ENCODE measurements at places on chromosomes 3 and 15.
A peak's percentile ranks its signal among the peaks of the same experiment; 100 is the strongest.

DNA sequence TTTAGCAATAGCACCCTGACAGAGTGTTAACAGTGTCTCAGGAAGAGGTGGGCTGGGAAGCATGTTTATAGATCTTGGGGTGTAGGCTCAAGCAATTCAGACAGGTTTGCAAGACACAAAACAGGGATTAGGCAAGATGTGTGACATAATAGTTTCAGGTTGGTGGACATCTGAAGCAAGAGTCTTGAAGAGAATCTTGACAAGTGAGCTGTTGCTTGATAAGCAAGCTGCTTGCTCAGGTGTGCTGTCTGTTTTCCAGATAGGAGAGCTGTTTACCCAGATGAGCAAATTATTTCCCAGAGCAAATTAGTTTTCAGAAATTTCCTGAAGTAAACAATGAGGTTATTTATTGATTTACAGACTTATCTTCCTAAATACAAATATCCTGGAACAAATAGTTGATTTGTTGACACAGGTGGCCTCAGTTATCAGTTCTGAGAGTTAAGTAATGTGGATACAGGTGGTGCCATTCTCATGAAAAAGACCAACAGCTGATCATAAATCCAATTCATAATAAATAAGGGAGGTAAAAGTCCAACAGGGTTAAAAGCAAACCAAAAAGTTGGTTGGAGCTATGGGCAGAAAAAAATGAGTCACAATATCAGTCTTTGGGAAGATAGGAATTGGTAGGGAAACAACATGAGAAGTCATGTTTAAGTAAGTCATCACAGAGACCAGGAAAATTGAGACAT is 437.3 kb downstream of the TBL1XR1 start:
- no peak for DNase-seq

GRCh38 chr3:124144035-124144814 is 152.3 kb upstream of the ROPN1 start:
- no peak for DNase-seq

GRCh38 chr3:14852717-14853116 is 34.0 kb downstream of the FGD5 start:
- no peak for DNase-seq

- DNase-seq: no peak
Observed at GRCh38 chr3:187327845-187328244, 36.3 kb upstream of the MASP1 start.

- no peak for DNase-seq
Observed at GRCh38 chr3:4454142-4454541, 12.9 kb downstream of the SUMF1 start.

- no peak for DNase-seq
Observed at GRCh38 chr3:122396511-122396910, 12.5 kb downstream of the FAM162A start.

DNA sequence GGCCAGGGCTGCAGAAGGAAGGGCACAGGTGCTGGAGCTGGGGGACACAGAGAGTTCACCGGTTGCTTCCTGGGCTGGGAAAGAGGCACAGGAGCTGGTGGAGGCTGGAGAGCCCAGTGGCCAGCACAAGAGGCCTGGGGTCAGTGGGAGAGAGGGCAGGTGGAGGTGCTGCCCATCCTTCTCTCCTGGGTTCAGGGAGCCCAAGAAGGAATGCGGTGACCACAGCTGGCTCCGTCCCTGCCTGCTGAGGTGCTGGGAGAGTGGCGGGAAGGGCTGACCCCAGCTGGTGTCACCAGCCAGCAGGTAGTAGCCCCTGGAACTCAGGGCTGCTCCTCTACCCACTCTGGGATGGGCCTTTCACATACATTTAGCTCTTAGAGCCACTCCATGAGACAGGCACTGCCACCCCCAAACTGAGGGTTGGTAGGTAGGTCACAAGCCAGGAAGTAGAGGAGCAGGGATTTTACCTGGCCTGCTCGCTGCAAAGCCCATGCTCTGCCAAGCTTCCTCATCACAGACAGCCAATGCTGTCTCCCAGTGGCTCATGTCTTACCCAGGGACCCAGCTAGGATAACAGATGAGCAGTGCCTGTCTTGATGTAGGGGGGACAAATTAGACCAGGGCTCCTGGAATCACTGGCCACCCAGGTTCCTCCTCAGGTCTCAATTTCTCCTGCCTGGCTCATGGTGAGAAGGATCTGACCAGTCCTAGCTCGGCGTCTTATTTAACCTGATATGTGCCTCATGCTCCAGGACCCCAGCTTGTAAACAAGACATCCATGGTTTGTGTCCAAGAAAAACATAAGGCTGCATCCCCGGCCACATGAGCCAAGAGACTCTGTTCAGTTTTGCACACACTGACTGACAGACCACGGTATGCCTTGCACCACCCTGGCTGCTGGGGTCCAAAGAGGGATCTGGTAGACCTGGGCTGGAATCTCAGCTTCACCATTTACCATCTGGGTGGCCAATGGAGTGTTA is 119.2 kb downstream of the CORO2B start:
- no peak for DNase-seq

DNA sequence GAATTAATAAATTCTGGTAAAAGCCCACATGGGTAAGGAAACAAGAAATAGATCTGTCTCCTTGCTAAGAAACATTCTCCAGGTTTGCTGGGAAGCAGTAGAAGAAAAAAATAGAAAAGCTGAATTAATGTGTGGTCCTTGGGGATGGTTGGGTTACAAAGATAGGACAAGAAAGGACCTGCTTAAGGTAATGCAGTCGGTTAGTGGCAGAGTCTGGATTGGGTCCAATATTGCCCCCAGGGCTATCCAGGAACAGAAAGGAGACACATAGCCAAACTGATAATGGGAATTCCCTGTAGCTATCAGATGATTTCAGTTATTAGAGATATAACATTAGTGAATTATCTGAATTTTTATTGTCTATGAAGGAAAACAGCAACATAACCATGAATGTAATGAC is 584.3 kb downstream of the ROBO1 start:
- no peak for DNase-seq

DNA sequence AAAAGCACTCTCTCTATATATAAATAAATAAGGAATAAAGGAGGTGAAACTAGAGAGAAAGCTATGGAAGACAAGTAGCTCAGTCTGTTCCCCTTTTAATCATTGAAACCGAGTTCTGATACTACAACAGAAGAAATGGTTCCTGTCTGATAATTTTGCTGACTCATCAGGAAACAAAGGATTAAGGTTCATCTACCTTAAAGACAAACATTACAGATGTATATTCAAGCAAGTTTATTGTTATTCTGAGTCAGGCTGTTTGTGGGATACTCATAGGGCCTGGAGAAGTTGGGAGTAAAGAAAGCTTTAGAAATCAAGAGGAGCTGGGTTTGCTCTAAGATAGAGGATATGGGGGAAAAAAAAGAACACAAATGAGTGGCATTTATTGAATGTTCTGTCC is 566.0 kb downstream of the ROBO2 start:
- DNase-seq: no peak

DNA sequence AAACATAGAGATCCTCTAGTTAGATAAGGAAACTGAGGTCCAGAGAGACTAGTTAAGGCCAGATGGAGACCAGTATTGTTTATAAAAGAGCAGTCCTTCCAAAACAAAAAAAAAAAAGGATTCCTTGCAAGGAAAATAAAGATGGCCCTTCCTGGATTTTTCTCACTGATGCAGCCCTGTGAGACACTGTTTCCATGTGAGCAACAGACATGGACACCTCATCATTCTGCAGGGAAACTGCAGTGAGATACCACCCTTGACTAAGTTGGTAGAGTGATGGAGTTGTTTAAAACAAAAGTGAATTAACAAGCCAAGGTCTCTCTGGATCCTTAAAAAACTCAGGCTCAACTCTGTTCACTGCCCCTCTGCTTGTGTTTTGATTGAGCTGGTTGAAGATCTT is 65.6 kb upstream of the MYZAP start:
- no peak for DNase-seq

DNA sequence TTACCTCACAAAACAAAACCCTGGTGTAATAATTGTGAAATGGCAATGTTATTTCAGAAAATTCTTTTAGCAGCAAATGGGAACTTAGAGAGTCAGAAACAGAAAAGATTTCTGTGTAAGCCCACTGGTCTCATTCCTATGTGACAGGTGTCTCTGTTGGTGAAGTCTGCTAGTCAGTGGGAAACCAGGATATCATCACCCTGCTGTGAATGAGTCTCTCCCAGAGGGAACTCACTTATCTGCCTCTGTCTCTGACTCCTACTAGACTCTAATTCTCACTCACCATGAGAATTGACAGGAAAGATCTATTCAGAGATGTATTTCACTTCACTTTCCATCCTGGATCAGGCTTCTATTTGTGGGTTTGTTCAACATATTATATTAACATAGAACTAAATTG is 266.0 kb downstream of the EPHA3 start:
- DNase-seq: no peak

DNA sequence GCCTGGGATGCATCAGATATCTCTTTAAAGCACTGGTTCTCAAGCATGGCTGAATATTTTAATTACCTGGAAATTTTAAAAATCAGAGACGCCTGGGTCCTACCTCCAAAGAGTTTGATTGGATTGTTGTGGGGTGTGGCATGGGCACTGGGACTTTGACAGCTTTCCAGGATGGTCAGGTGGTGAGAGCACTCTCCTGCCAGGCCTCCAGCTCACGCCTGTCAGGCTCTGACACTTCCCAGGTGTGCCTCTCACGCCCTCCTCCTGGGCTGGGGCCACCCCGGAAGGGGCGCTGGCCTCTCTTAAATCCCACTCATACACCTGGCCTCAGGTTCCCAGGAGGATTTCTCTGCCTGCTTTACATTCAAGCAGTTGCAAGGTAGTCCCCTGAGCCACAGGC is 48.5 kb downstream of the AMOTL2 start:
- no peak for DNase-seq

DNA sequence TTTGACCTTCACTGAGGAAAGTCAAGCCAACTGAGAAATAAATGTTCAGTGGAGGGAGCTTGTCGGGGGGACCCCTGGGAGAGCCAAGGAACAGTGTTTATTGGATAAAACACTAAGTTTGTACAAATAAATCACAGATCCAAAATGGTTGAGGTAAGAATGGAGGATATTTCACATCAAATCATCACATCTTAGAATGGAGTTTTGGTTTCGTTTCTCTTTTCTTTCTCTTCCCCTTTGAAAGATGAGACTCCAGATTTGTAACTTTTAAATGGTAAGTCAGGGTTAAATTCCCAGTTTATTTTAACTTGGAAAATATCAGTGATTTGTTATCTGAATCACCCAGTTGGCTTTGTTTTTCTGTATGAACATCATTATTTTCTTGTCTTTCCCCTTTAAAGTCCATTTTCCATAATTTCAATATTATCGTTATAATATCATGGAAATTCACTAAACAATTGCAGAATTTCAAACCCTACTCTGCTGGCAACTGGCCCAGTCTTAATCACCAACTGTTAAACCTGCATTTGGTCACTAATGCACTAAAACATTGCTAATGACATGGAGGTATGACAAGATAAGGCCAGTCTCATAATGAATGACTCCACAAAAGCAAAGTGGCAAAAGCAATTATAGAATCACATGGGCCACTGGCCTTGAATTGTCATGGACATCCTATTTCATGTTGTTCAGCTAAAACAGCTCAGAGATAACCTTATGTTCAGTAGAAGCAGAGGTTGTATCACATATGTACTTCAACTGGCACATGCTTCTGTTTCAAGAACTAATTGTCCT is 295.1 kb downstream of the SHOX2 start:
- no peak for DNase-seq

GRCh38 chr15:77145370-77145769 is 74.5 kb upstream of the TSPAN3 start:
- DNase-seq: no peak

- DNase-seq: no peak
Observed at GRCh38 chr3:97942801-97943546, 29.3 kb downstream of the RIOX2 start.

DNA sequence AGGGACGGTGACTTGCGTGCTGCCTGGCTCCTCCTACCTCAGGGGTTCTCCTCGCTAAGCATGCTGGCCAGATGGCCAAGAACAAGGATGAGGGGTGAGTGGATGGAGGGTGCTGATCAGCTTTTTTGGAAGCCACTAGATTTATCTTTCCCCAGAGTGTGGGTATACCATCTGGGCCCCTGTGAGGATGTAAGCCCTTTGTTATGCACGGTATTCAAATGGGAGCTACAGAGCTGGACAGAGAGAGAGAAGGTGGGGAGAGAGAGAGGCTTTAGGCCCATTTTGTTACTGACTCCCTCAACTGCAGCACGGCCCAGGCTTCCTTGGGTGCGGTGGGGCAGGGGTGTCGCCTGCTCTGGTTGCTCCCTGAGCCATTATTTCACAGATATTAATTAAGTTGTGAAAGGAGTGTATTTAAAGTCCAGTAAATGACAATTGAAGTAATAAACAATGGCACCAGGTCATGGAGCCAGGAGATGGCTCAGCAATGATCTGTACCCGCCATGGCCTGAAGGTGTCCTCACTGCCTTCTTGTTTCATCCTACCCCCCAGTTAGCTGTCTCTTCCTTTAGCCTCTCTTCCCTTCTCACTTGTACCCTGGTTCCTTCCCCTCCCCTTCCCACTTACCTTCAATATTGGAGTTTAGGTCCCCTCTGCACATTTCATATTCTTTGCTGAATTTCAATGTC is 158.0 kb downstream of the CLSTN2 start:
- DNase-seq: no peak

GRCh38 chr3:46433841-46434240 is 26.8 kb downstream of the CCRL2 start:
- no peak for DNase-seq

DNA sequence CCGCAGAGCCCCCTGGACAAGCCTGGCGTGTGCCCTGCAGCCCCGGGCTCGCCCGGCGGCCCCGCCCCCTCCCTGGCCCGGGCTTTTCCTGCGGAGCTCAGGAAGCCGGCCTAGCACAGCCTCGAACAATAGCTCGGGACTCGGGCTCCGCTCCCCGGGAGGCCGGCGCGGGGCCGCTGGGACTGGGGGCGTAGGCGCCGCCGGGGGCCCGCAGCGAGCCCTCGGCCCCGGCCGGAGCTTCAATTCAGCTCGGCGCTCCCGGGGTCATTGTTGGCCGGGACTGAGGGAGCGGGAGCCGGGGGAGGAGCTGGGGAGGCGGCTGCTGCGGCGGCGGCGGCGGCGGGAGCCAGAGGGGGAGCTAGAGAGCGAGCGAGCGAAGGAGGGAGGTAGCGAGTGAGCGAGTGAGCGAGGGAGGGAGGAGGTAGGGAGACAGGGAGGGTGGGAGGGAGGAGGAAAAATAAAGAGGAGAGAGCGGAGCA is 41.0 kb upstream of the ROPN1 start:
- peak; percentile 37 for DNase-seq

DNA sequence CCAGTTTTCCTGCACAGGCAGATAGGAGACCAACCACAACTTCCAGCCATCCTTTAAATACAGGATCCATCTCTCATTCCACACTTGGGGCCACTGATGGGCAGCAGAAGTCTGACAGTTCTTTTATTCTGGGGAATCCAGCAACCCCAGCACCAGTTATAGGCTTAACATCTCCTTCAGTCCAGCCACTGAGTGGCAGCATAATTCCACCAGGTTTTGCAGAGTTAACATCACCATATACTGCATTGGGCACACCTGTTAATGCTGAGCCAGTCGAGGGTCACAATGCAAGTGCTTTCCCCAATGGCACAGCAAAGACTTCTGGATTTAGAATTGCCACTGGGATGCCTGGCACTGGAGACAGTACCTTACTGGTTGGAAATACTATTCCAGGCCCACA is 2.9 kb downstream of the NPAP1 start:
- no peak for DNase-seq

Data from CD4-positive, alpha-beta T cell treated with Interleukin-15 for 1 hour (primary cell).